ENCODE measurements at places on chromosomes 1 and 21. TPM values are rescaled to one million over a fixed set of nuclear protein-coding genes. Genes with fewer than 3 reads are reported as not detected.

The RIIAD1 gene
- polyA plus RNA-seq, result not detected

DNA sequence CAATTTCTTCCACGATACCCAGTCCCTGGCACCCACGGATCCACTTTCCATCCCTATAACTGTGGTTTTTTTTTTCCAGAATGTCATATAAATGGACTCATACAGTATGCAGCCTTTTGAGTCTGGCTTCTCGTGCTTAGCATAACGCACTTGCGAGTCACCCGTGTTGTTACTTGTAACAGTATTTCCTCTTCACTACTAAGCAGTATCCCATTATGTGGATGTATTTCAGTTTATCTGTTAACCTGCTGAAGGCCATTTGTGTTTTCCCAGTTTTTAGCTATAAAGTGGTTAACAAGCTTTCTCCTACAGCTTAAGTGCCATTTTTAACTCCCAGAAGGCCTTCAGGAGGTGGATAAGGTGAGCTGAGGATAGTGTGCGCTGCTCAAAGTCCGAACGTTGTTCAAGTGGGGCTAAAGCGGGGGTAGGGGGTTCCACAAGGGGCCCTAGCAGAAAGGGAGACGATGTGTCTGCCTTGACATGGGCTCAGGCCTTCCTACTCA is 829 bp downstream of the ADAR start:
- no peak for DNase-seq

GRCh38 chr1:98126740-98127139 is 205.9 kb upstream of the DPYD start:
- DNase-seq, result no peak

- DNase-seq, result no peak
Measured at GRCh38 chr1:161121834-161122233, 3.9 kb downstream of the NIT1 start.

- no peak for DNase-seq
Measured at GRCh38 chr1:5768014-5768413, 224.2 kb downstream of the NPHP4 start.

Data from naive thymus-derived CD8-positive, alpha-beta T cell (primary cell).